Right renal cortex interstitium (tissue), 3 donors: ENCODE measurements at places on chromosomes 3 and 15.

GRCh38 chr15:69535101-69535638 is 82.6 kb downstream of the RPLP1 start:
- DNase-seq, result no peak

GRCh38 chr3:29429055-29429679 is 148.3 kb downstream of the RBMS3 start:
- no peak for DNase-seq

GRCh38 chr3:101104321-101104720 is 111.1 kb upstream of the ABI3BP start:
- no peak for DNase-seq

- no peak for DNase-seq
Observed at GRCh38 chr3:171851660-171852058, 8.5 kb downstream of the TMEM212 start.

DNA sequence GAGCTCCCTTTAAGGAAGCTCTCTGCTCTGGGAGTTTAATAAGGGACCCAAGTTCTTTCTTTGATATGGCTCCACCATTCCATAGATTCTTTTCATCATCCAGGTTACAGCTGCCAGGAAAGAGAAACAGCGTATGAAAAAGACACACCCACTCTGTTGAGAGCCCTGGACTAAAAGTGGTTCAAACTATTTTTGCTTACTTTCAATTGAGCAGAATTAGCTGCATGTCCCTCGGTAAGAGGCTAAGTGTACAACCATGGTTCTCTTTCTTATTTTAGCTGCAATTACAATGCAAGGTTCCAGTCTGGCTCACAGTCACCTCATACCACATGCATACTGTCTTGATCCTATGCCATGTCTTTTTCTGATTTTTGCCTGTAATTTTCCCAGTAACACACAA is 1288.3 kb downstream of the NSUN3 start:
- no peak for DNase-seq

DNA sequence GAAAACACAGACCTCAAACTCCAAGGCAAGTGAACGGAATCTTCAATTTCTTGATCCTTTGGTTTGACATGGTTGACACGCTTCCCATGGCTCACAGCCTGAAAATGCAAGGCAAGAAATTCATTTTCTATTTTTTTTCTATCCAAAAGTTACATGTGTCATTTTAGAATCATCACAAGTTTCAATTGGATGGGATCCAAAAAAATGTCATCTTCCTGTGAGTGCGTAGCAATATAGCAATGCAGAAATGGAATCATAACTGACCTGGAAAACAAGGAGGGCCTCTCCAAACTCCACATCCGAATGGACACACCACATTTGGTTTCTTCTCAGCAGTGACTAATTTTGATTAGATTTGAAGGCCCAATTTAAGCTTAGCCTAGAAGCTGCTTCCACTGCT is 175.8 kb upstream of the ATP11B start:
- no peak for DNase-seq

- no peak for DNase-seq
Observed at GRCh38 chr3:55720614-55721013, 233.5 kb upstream of the WNT5A start.

DNA sequence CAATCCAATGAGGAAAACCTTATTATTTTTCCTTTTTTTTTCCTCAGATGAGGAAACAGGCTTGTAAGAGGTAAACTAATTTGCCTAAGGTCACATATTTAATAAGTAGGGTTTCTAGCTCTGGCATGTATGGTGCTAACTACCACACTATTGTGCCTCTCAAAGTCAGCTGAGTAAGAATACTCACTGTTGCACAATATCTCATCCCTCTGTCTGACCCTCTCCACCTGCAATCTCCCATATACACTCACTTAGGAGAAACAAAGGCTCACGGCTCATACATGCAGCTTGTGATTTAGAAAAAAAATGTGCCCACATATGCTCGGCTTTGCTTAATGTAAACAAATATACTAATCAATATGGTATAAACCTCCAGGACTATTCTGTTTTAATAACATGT is 10.4 kb upstream of the ARIH1 start:
- DNase-seq, result no peak

DNA sequence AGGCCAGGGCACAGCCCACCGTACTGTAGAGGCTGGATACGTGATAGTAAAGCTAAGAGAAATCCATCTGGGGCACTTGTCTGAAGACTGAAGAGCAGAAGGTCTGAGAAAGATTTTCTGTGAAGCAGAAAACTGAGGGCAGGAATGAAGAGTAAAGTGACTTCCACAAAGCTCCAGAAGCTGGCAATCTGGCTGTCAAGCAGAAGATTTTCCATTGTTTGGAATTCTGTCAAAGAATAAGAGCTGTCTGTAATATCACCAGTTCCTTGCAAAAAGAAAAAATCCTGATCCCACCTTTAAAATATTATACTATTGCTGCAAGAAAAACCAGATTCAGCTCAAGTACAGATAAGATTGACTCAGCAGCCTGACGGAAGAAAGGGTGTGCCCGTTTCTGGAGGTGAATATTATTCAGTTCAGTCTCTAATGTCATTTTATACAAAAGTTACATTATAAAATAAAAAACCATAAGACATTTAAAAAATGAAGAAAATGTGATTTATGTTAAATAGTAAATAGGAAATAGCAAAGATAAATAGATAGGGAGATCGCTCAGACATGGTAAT is 550.4 kb upstream of the SGO1 start:
- no peak for DNase-seq

DNA sequence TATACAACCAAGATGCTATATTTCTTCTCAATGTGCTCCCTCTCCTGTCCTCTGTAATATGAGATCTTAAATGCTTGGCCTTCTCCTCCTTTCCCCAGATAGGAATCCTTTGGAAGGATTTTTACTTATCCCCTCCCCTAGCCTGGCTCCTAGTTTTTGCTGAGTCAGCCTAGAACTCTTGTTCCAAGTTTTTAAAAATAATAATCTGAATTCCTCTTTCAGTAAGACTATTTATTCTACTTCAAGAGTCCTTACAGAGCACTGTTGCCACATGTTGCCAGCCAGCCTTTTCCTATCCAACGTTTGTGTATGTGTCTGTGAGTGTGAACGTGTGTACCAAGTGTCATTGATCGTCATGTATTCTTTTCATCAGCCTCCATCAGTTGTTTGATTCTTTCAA is 11.0 kb upstream of the KCNMB2 start:
- no peak for DNase-seq

DNA sequence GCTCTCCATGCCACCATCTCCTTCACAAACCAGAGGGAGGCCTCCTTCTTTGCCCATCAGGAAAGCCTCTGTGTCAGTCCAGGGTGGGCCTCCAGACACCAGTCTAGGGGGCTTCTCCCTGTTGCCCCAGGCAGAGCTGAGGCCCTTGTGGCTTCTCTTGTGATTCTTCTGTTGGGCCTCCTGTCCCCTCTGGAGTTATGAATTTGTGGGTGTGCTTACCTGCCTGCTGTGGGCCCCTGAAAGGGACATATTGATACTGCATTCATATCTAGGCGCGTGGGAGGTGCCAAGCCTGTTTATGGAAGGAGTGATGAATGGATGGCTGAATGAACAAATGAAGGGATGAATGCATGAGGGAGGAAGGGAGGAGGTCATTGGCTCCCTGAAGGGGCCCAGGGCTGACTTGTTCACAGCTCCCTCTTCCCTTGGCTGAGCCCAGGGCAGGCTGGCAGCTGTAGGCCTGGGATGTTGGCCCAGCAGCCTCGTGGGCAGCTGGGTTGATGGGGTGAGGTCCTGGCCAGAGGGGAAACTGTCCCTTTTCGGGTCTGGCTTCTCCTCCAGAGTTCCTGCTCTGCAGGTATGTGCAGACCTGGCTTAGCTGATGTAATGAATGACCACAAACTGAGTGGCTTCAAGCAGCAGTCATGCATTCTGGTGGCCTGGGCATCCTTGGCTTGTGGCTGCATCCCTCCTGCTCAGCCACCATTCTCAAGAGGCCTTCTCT is 195.4 kb downstream of the GOLGA6L6 start:
- no peak for DNase-seq

DNA sequence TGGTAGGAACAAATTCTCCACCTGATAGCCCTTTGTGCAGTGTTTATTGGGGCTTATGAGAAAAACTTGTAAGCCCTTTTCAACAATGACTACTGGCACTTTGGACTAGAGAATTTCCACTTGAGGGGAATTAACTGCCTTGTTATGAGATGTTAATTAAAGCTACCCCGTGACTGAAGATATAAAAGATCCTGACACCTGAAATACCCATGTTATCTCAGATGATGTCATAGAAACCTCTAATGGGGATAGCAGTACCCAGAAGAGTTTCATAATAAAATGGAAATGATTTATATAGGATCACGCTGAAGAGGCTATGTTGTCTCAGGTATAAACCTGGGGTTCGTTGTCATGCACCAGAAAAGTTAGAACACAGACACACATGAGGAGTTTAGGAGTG is 14.5 kb upstream of the STAC start:
- DNase-seq, result no peak

GRCh38 chr3:184691397-184692231 is 20.2 kb downstream of the MAGEF1 start:
- DNase-seq, result no peak

- no peak for DNase-seq
Observed at GRCh38 chr3:191566469-191566868, 105.5 kb downstream of the PYDC2 start.

- DNase-seq, result no peak
Observed at GRCh38 chr3:12845811-12846210, 4.4 kb upstream of the RPL32 start.

- no peak for DNase-seq
Observed at GRCh38 chr15:70099967-70100473, 2.3 kb upstream of the TLE3 start.

DNA sequence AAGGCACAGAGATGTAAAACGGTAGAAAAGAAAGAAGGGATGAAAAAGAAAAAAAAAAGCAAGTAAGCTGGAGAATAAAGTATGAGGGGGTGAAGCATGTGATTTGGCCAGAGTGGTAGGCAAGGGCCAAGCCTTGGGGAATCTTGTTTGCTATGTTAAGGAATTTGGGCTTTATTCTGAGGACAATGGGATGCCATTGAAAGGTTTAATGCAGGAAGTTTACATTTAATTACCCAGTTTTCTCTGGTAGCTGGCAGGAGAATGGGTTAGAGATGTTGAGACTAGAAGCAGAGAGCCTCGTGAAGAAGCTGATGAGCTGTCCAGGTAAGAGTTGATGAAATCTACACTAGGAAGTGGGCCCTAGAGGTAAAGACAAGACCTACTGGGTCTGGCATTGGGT is 455.9 kb downstream of the PDCD6IP start:
- no peak for DNase-seq

DNA sequence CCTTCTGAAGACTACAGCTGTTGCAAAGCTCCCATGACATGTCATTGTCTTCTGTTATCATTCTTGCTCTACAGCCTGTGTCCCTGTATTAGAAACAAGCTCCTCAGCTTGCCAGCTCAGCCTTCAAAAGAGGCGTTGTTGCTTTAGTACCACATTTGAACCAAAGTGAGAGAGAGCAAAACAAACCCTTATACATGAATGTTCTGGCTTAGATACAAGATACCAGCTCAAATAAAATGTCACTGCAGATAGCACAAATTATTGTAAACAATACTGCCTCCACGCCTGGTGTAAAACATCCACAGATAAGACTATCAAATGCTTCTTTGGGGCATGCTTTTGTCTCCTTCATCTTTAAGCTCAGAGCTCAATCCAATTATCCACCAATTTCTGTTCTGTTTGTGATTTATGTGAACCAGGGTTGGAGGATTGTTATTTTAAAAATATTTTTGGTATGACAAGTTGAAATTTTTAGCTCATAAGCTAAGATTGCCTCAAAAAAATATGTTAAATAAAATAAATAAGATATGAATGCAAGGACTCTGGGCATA is 403.6 kb upstream of the CDIN1 start:
- no peak for DNase-seq

- no peak for DNase-seq
Observed at GRCh38 chr15:26376243-26376642, 396.6 kb downstream of the GABRB3 start.

DNA sequence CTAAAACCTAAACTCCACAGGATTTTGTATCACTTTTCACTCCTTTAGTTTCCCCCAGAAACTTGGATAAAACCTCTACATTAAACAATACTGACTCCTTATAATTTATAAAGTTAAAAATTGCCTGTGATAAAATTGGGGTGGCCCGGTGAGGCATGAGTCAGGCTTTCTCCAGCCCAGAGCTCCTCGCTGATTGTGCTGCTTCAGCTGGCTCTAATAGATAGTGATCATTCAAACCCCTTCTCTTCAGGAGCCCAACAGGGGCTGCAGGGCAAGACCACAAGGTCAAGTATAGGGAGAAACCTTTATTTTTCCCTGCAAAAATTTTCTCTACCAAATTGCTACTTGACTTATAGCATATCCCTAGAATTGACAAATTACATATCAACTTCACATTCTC is 308.2 kb downstream of the PLCL2 start:
- DNase-seq, result no peak

- no peak for DNase-seq
Observed at GRCh38 chr3:71987089-71987735, 202.3 kb upstream of the PROK2 start.

GRCh38 chr3:175015056-175015635 is 156.0 kb downstream of the NAALADL2 start:
- DNase-seq, result no peak

DNA sequence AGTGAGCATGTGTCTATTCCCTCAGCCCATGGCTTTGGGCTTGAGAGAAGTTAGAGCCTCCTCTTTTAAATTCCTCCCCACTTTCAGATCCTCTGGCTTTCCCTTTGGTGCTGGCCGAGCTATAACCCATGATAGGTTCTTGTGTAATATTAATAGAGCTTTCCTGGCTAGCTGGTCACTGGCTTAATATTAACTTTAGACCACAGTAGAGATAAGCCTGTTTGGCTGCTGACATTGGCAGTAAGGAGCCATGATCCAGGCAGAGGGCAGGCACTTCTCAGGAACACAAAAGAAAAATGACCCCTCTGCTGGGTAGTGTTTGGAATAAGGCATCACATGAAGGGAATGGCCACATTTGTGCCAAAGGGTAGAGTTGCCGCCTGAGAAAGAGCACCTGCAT is 65.4 kb upstream of the UMPS start:
- DNase-seq, result no peak

DNA sequence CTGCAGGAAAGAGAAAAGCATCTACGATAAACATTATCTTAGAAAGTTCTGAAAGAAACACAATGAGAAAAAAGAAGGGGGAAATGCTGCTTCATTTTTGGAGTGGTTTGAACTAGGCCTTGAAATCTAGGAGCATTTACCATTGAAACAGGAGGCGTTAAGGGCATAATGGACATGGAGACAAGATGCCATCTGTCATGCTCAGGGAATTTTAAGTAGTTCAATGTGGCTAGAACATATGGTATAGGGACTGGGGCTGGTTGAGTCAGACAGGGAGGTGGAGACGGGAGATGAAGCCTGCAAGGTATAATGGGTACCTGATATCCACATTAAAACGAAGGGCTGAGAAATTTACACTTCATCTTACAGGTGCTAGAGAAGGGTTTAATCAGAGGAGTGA is 10.4 kb upstream of the PLAAT1 start:
- DNase-seq, result no peak

- no peak for DNase-seq
Observed at GRCh38 chr3:27228805-27229204, 140.4 kb downstream of the NEK10 start.

- no peak for DNase-seq
Observed at GRCh38 chr3:143571548-143571947, 276.7 kb downstream of the SLC9A9 start.
